ENCODE measurements at places on chromosomes 7 and 10.

DNA sequence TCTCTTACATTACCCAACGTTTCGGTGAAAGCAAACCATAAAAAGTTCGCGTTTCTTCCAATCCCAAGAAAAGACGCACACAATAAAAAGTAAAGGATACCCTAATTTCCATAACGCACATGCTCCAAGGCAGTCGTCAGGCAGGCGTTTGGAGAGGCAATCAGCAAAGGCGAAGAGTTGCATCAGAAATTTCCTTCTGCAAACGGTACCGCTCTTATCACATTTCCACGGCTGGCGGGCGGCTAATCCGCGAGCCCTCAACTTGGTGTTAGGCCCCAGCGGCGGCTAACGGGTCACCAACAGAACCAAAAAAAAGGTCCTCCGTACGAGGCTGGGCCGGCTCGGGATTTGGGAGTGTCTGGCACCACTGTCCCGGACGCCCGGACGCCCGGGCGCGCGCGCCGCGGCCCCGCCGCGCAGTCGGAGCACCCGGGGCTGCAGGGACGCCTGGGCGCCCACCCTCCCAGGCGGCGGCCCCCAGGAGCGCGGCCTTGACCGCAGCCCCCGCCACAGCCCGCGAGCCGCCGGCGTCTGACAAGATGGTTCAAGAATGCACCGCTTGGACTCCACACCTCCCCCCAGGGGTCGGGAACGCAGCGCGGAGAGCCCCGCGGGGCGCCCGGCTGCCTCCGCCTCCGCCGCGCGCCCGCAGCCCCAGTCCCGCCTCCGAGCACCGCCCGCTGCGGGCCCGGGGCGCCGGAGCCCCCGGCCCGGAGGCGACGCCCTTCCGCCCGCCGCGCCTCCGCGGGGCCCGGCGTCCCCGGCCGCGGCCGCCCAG, 9.8 kb upstream of the GRB10 start:
- no peaks in the 10 kb centered on the region for H3K27me3 ChIP-seq
- DNase-seq = peak; percentile 81
- H3K4me1 ChIP-seq = peaks cover 42% of the 10 kb centered on the region
- no peak overlapping the region for H3K27ac ChIP-seq
- peak overlapping the region; percentile 74 for H3K4me3 ChIP-seq
- H3K36me3 ChIP-seq = no peaks in the 10 kb centered on the region

DNA sequence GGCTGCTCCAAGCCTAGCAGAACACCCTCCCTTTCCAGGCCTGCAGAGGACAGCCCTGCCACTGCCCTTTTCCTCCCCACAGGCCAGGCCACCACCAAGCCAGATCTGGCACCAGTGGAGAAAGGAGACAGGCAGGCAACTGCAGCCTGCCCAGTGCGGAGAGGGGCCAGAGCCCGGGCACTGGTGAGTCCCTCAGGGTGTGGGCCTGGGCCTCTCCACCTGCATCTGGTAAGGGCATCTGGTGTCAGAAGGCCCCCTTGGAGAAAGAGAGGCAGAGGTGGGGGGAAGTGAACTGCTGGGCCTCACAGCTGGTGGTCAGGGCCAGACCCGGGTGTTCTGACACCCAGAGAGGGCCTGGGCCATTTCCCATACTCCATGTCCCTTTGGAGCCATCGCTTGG, 27.9 kb downstream of the ZNF783 start:
- peaks cover 13% of the 10 kb centered on the region for H3K36me3 ChIP-seq
- no peaks in the 10 kb centered on the region for H3K27me3 ChIP-seq
- peaks cover 12% of the 10 kb centered on the region for H3K4me1 ChIP-seq
- H3K27ac ChIP-seq = no peak overlapping the region
- no peak overlapping the region for H3K4me3 ChIP-seq

GRCh38 chr7:94848531-94848930, 58.9 kb upstream of the PPP1R9A start:
- DNase-seq = no peak
- H3K36me3 ChIP-seq = no peaks in the 10 kb centered on the region
- no peaks in the 10 kb centered on the region for H3K27me3 ChIP-seq
- H3K4me3 ChIP-seq = no peak overlapping the region

GRCh38 chr7:106864298-106865081, 592 bp upstream of the PIK3CG start:
- H3K4me3 ChIP-seq = peak overlapping the region; percentile 51
- H3K27ac ChIP-seq = peak overlapping the region; percentile 85
- H3K4me1 ChIP-seq = peaks cover 82% of the 10 kb centered on the region
- no peak for DNase-seq
- H3K36me3 ChIP-seq = peaks cover 18% of the 10 kb centered on the region

- H3K4me1 ChIP-seq = no peaks in the 10 kb centered on the region
- H3K4me3 ChIP-seq = no peak overlapping the region
- H3K36me3 ChIP-seq = no peaks in the 10 kb centered on the region
Measured at GRCh38 chr7:67426654-67427053, 430.0 kb downstream of the TYW1 start.

All from spleen (tissue), 13 donors.